ENCODE measurements at places on chromosomes 5 and 9.

DNA sequence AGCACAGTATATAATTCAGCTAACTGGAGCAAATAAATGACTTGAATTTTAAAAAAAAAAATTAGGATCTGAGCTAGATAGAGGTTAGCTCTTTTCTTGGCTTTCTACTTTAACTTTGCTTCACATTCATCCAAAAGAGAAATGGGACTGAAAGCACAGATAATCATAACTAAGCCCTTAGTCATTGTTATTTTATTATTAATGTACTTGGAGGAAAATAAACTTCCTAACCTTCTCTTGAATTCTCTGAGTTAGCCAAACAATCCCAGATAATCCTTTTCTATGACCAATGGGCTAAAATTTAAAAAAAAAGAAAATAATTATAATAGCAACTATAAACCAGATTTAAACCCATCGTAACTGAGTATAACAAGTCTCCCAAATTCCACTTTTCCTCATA lies 57.6 kb upstream of the RASA1 start:
- DNase-seq: no peak

GRCh38 chr9:101711330-101711941 lies 27.0 kb downstream of the GRIN3A start:
- no peak for DNase-seq

DNA sequence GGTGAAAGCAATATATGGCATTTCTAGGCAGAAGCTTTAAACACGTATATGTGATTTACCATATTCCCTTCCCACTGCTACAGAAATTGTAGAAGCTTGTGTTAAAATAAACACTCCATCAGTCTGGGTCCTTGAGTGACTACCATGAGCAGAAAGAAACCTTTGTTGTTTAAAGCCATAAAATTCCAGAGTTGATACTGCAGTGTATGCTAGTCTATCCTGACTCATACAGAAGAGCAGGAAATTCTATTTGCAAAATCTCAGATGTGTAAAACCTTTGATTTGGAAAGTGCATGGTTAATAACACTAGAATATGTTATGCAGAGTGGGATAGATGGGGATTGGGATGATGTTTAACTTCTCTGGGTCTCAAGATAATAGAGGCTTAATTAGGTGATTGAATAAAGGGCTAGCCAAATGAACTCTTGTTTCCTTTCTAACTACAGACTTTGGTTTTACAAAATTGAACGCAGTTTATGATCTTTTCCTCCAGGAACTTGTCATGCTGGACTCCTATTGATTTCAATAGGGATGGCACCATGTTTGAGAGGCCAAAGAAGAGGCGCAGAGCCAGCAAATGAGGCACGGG lies 282.7 kb upstream of the VLDLR start:
- no peak for DNase-seq

- DNase-seq: no peak
Measured at GRCh38 chr9:35407846-35408245, 82.1 kb upstream of the RUSC2 start.

- DNase-seq: no peak
Measured at GRCh38 chr5:80990527-80990926, 30.4 kb downstream of the RASGRF2 start.

- no peak for DNase-seq
Measured at GRCh38 chr5:168613996-168614395, 34.8 kb upstream of the PANK3 start.

- DNase-seq: no peak
Measured at GRCh38 chr5:72154076-72154756, 46.9 kb downstream of the MAP1B start.
